ENCODE measurements at places on chromosomes 16 and 17.

DNA sequence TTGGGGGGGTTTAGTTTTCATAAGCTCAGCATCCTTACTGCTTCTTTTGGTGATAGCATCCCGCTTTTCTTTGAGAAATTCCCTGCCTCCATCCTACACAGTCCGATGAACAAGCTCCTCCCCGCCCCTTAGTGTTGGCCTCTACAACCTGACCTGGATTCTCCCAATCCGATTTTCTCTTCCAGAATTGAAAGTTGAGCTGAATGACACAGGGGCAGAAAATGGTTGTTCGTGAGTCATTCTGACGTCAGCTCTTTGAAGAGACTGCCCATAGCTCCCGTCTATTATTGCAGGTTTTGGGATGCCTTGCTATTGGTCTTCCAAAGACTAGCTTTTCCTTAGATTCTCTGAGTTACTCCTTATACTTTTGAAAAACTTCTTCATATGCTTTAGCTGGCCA lies 279.7 kb downstream of the SLC39A11 start:
- H3K27ac ChIP-seq: no peak overlapping the region
- no peak for DNase-seq
- H3K27me3 ChIP-seq: no peaks in the 10 kb centered on the region
- no peaks in the 10 kb centered on the region for H3K36me3 ChIP-seq
- no peaks in the 10 kb centered on the region for H3K4me1 ChIP-seq

GRCh38 chr16:80092681-80093080 lies 448.1 kb upstream of the DYNLRB2 start:
- no peaks in the 10 kb centered on the region for H3K27me3 ChIP-seq
- H3K36me3 ChIP-seq: no peaks in the 10 kb centered on the region
- DNase-seq: no peak
- no peak overlapping the region for H3K27ac ChIP-seq
- H3K4me3 ChIP-seq: no peak overlapping the region
- H3K4me1 ChIP-seq: no peaks in the 10 kb centered on the region

GRCh38 chr16:57279780-57280638 lies 4.5 kb downstream of the PLLP start:
- peaks cover 54% of the 10 kb centered on the region for H3K4me1 ChIP-seq
- H3K27me3 ChIP-seq: no peaks in the 10 kb centered on the region
- H3K4me3 ChIP-seq: no peak overlapping the region
- no peak for DNase-seq
- no peaks in the 10 kb centered on the region for H3K36me3 ChIP-seq
- no peak overlapping the region for H3K27ac ChIP-seq

DNA sequence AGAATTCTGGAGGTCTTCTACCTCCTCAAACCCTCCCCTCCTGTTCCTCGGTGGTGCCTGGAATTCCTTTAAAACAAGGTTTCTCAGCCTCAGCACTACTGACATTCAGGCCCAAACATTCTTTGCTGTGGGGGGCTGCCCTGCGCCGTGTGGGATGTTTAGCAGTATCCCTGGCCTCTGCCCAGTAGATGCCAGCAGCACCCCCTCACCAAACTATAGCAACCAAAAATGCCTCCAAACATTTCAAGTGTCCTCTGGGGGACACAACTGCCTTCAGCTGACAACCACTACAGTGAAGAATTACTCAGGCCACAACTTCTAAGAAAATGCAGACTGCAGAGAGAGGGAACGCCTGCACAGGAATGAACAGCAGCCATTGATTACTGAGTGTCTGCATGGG lies 28.4 kb downstream of the TEKT5 start:
- DNase-seq: no peak
- no peaks in the 10 kb centered on the region for H3K36me3 ChIP-seq
- no peak overlapping the region for H3K4me3 ChIP-seq
- no peaks in the 10 kb centered on the region for H3K27me3 ChIP-seq
- H3K27ac ChIP-seq: no peak overlapping the region
- H3K4me1 ChIP-seq: no peaks in the 10 kb centered on the region

GRCh38 chr16:76441876-76442275 lies 164.7 kb downstream of the CNTNAP4 start:
- no peak for DNase-seq
- no peak overlapping the region for H3K27ac ChIP-seq
- H3K27me3 ChIP-seq: no peaks in the 10 kb centered on the region
- H3K4me3 ChIP-seq: no peak overlapping the region
- H3K4me1 ChIP-seq: no peaks in the 10 kb centered on the region
- H3K36me3 ChIP-seq: no peaks in the 10 kb centered on the region

DNA sequence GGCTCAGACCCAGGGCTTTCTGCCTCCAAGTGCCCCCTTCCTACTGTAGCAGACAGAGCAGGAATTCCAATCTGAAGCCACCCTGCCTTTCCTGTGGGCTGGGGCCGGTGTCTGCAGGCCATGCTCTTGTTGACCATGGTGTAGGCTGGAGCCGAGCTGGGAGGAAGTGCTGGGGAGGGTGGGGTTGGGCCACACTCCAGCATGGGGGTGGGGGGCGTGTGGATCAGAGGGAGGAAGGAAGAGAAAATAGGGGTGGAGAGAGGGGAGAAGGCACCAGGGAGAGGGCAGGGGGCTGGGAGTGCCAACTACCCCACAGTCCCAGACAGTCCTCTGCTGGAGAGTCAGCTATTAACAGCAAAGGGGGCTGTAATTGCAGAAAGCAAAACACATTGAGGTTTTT lies 54.3 kb upstream of the JPH3 start:
- no peaks in the 10 kb centered on the region for H3K27me3 ChIP-seq
- H3K4me3 ChIP-seq: no peak overlapping the region
- no peaks in the 10 kb centered on the region for H3K36me3 ChIP-seq
- H3K27ac ChIP-seq: no peak overlapping the region
- H3K4me1 ChIP-seq: no peaks in the 10 kb centered on the region

- H3K4me3 ChIP-seq: peak overlapping the region; percentile 97
- peak; percentile 33 for DNase-seq
- H3K27ac ChIP-seq: peak overlapping the region; percentile 92
- H3K36me3 ChIP-seq: no peaks in the 10 kb centered on the region
These were observed 448 bp downstream of the STAT5B start for GRCh38 chr17:42275527-42276358.

DNA sequence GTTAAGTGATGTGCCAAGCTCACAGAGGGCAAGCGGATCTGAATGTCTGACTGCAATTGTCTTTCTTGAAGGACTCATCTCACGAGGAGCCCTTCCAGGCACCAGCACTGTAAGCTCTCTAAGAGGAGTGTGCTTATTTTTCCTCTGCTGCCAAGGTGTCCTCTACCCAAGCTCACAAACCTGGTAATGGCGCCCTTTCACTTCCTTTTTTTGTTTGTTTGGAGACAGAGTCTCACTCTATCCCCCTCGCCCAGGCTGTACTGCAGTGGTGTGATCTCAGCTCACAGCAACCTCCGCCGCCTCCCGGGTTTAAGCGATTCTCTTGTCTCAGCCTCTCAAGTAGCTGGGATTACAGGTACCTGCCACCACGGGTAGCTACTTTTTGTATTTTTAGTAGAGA lies 233.8 kb downstream of the MAP2K4 start:
- H3K27me3 ChIP-seq: no peaks in the 10 kb centered on the region
- no peaks in the 10 kb centered on the region for H3K36me3 ChIP-seq
- DNase-seq: no peak

- H3K27ac ChIP-seq: no peak overlapping the region
- no peaks in the 10 kb centered on the region for H3K27me3 ChIP-seq
- H3K36me3 ChIP-seq: no peaks in the 10 kb centered on the region
- no peaks in the 10 kb centered on the region for H3K4me1 ChIP-seq
- no peak for DNase-seq
- H3K4me3 ChIP-seq: no peak overlapping the region
These were observed 278.9 kb upstream of the XYLT1 start for GRCh38 chr16:17749706-17750105.

DNA sequence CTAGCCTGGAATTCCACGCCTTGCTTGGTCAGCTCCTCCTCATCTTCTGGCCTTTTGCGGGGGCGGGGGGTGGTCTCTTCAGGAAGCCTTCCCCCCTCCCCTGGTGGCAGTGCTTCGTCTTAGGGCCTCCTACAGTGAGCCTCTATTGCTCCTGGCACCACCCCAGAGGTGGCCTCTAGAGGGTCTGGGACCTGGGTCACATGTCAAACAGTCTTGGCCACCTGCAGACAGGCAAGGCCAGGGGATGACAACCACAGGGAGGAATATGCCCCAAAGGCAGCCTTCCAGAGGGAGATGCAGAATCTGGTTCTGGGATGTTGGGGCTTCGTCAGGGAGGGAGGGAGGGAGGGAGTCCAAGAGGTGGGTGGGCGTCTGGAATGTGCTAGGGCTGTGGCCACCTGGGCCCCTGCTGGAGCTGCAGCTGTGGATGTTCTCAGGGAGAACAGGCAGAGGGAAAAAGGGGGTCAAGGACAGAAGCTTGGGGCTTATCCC lies 50.6 kb downstream of the SMPD3 start:
- peaks cover 30% of the 10 kb centered on the region for H3K4me1 ChIP-seq
- no peaks in the 10 kb centered on the region for H3K27me3 ChIP-seq
- no peak overlapping the region for H3K27ac ChIP-seq
- H3K4me3 ChIP-seq: no peak overlapping the region

GRCh38 chr16:83968306-83968851 lies 335 bp downstream of the NECAB2 start:
- no peaks in the 10 kb centered on the region for H3K27me3 ChIP-seq
- no peak overlapping the region for H3K27ac ChIP-seq
- no peak for DNase-seq
- no peak overlapping the region for H3K4me3 ChIP-seq

- H3K27ac ChIP-seq: peak overlapping the region; percentile 62
- no peak for DNase-seq
- peaks cover 22% of the 10 kb centered on the region for H3K4me1 ChIP-seq
- peaks cover 8% of the 10 kb centered on the region for H3K36me3 ChIP-seq
- peak overlapping the region; percentile 65 for H3K4me3 ChIP-seq
These were observed 4.1 kb downstream of the KRT10 start for GRCh38 chr17:40818343-40818732.

DNA sequence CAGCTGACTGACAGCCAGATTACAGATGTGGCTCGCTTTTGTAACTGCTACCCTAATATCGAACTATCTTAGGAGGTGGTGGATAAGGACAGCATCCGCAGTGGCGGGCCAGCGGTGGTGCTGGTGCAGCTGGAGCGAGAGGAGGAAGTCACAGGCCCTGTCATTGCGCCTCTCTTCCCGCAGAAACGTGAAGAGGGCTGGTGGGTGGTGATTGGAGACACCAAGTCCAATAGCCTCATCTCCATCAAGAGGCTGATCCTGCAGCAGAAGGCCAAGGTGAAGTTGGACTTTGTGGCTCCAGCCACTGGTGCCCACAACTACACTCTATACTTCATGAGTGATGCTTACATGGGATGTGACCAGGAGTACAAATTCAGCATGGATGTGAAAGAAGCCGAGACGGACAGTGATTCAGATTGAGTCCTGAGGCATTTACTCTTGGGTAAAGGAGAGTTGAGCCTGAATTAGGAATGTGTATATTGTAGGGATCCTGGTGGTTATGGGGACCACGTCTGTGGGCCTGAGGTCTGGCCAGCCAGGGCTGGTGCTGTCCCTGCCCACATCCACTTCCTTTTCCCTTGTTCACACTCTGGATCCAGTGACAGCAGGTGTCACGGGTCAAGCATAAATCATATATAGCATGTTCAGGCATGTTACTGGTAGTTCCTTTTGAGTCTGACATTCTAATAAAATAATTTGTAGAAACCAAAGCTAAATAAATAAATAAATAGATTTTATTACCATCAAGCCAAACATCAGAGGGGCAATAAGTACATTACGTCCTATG lies 89.0 kb upstream of the SMURF2 start:
- peaks cover 20% of the 10 kb centered on the region for H3K36me3 ChIP-seq
- no peak overlapping the region for H3K4me3 ChIP-seq
- no peak overlapping the region for H3K27ac ChIP-seq
- no peak for DNase-seq
- H3K4me1 ChIP-seq: no peaks in the 10 kb centered on the region
- H3K27me3 ChIP-seq: no peaks in the 10 kb centered on the region

- no peak for DNase-seq
- H3K27me3 ChIP-seq: no peaks in the 10 kb centered on the region
- peaks cover 5% of the 10 kb centered on the region for H3K4me1 ChIP-seq
- no peak overlapping the region for H3K27ac ChIP-seq
- no peaks in the 10 kb centered on the region for H3K36me3 ChIP-seq
These were observed 11.3 kb downstream of the PLCD3 start for GRCh38 chr17:45121055-45121454.
